Mononuclear cell (primary cell): ENCODE measurements at places on chromosomes 2 and 18. TPM values are rescaled to one million over a fixed set of nuclear protein-coding genes. Genes with fewer than 3 reads are reported as not detected.

CDCA7 gene
- 2.3 TPM for total RNA-seq

SOWAHC gene
- 2.3 TPM for total RNA-seq

RAB17 gene
- 0.10 TPM for total RNA-seq

KLF7 gene
- 81.5 TPM for total RNA-seq

GAL3ST2 gene
- 2.5 TPM for total RNA-seq
